ENCODE measurements at places on chromosomes 3 and 15. TPM values are rescaled to one million over a fixed set of nuclear protein-coding genes. Genes with fewer than 3 reads are reported as not detected.

The FAM107A gene
- 1.4 TPM for polyA plus RNA-seq

The TXNRD3 gene
- 18.9 TPM for polyA plus RNA-seq

The IL17RD gene
- 12.2 TPM for polyA plus RNA-seq

The PXYLP1 gene
- polyA plus RNA-seq: 34.9 TPM

The OR5K1 gene
- polyA plus RNA-seq: not detected

The HGD gene
- polyA plus RNA-seq: 0.45 TPM

The CHRD gene
- 11.6 TPM for polyA plus RNA-seq

The ARL13B gene
- polyA plus RNA-seq: 16.7 TPM

The ADAMTS9 gene
- polyA plus RNA-seq: 58.9 TPM

The SLC35G2 gene
- 4.3 TPM for polyA plus RNA-seq

The PLSCR4 gene
- 37.9 TPM for polyA plus RNA-seq

The TPM1 gene
- 678 TPM for polyA plus RNA-seq

The IRAK2 gene
- polyA plus RNA-seq: 2.0 TPM

The CX3CR1 gene
- polyA plus RNA-seq: 4.0 TPM

The GORASP1 gene
- polyA plus RNA-seq: 66.1 TPM

The PLA2G4E gene
- 0.06 TPM for polyA plus RNA-seq

The TUSC7 gene
- not detected for polyA plus RNA-seq

The ITPKA gene
- polyA plus RNA-seq: 1.3 TPM

The A4GNT gene
- 0.63 TPM for polyA plus RNA-seq

The MKRN3 gene
- polyA plus RNA-seq: 0.27 TPM

The GHSR gene
- polyA plus RNA-seq: not detected

The SCN5A gene
- polyA plus RNA-seq: 1.0 TPM

The CELSR3 gene
- polyA plus RNA-seq: 0.56 TPM

The CFAP20DC gene
- 7.0 TPM for polyA plus RNA-seq

The CCDC39 gene
- 9.7 TPM for polyA plus RNA-seq

The RTF1 gene
- 58.3 TPM for polyA plus RNA-seq

The TMEM207 gene
- 0.17 TPM for polyA plus RNA-seq

The VIPR1 gene
- polyA plus RNA-seq: 12.6 TPM

The CHL1 gene
- 2.5 TPM for polyA plus RNA-seq

The SLC12A6 gene
- 29.9 TPM for polyA plus RNA-seq

The CPNE9 gene
- polyA plus RNA-seq: 0.21 TPM

The ITIH1 gene
- not detected for polyA plus RNA-seq

The GABRR3 gene
- polyA plus RNA-seq: not detected

The ATOSA gene
- polyA plus RNA-seq: 80.9 TPM

The RAB27A gene
- polyA plus RNA-seq: 36.1 TPM

The PCYT1A gene
- 40.4 TPM for polyA plus RNA-seq

The SEMA3F gene
- polyA plus RNA-seq: 39.5 TPM

The ZNF385D gene
- 23.7 TPM for polyA plus RNA-seq

The SLC26A6 gene
- 17.7 TPM for polyA plus RNA-seq

The GOLGA8T gene
- polyA plus RNA-seq: 0.21 TPM

The UBE2E1 gene
- polyA plus RNA-seq: 225 TPM

The DNAJA4 gene
- polyA plus RNA-seq: 48.0 TPM

The ZNF860 gene
- polyA plus RNA-seq: 11.2 TPM

The GOLGA8J gene
- polyA plus RNA-seq: 1.9 TPM

The TMEM43 gene
- 61.5 TPM for polyA plus RNA-seq

The VWA5B2 gene
- 0.95 TPM for polyA plus RNA-seq

The GALNT15 gene
- polyA plus RNA-seq: 2.0 TPM

Measured in right lung (tissue), 10 donors.